ENCODE measurements at places on chromosomes 5 and 9.

DNA sequence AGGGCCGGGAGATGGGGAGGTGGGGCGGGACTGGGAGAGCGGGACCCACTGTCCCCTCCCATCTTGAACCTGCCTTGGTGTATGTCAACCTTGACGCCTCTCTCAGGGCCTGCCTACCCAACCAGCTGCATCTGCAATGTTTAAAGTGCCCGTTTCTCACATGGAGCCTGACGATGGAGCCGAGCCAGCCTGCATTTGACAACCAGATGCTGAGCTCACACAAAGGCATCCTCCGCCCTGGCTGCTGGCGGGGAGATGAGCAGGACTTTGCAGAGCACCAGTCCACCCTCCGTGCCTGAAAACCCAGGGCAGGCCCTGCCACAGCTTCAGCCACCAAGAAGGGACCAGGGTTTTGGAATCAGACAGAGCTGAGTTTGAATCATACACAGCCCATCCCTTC lies 141.1 kb upstream of the SMIM23 start:
- no peak for DNase-seq

- no peak for DNase-seq
These were observed 13.7 kb downstream of the EHMT1 start for GRCh38 chr9:137632230-137633161.

- no peak for DNase-seq
These were observed 255.3 kb downstream of the KIF4B start for GRCh38 chr5:155268770-155269425.

GRCh38 chr5:163310997-163311396 lies 126.4 kb upstream of the CCNG1 start:
- no peak for DNase-seq

- DNase-seq: no peak
These were observed 31.4 kb downstream of the CAMK2A start for GRCh38 chr5:150258130-150258529.

GRCh38 chr5:5141625-5142525 lies 1.7 kb downstream of the ADAMTS16 start:
- peak; percentile 71 for DNase-seq

DNA sequence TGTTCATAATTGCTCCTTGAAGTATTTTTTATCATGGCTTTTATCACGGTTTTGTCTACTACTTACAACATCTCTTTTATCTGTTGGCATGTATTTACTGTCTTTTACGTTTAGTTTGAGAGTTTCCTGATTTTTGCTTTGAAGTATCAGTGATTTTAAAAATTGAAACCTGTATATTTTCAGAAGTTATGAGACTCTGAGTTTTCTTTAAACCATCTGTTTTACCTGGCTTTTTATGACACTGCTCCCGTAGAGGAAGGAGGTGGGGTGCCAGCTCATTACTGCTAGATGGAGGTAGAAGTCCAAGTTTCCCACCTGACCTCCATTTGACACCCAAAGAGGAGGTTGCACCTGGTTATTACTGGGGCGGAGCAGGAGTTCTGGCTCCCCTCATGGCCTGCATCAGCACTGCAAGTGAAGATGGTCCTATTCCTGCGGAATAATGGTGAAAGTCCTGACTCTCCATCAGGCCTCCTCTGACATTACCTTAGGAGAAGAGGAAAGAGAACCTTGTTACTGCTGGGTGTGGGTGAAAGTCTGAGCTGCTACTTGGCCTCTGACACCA lies 10.0 kb upstream of the ZNF131 start:
- DNase-seq: no peak

- DNase-seq: no peak
These were observed 4.5 kb upstream of the POU4F3 start for GRCh38 chr5:146334074-146334533.

DNA sequence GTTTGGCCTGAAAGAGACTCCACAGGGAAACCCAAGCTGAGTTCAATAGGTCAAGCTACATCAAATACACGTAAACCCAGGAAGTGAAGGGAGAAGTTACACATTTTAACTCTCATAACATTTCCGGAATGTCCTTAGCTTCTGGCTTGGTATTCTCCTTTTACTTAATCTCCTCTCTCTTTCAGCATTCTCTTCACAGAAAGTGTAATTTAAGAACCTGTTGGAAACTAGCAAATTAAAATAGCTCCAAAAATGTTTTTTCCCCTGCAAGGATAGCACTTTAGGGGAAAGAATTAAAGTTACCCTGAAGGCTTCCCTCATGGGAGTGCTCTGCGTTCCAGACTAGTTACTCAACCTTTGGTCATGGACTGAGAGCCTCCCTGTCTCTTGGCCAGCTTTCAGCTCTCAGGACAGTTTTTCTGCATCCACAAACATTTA lies 292.7 kb upstream of the TARS1 start:
- peak; percentile 56 for DNase-seq

- DNase-seq: peak; percentile 21
These were observed at the start of gene MEF2C for GRCh38 chr5:88883059-88883835. MEF2C (minus strand) TSS chr5:88883184; CDS start chr5:88823788, 59,396 bp downstream.

DNA sequence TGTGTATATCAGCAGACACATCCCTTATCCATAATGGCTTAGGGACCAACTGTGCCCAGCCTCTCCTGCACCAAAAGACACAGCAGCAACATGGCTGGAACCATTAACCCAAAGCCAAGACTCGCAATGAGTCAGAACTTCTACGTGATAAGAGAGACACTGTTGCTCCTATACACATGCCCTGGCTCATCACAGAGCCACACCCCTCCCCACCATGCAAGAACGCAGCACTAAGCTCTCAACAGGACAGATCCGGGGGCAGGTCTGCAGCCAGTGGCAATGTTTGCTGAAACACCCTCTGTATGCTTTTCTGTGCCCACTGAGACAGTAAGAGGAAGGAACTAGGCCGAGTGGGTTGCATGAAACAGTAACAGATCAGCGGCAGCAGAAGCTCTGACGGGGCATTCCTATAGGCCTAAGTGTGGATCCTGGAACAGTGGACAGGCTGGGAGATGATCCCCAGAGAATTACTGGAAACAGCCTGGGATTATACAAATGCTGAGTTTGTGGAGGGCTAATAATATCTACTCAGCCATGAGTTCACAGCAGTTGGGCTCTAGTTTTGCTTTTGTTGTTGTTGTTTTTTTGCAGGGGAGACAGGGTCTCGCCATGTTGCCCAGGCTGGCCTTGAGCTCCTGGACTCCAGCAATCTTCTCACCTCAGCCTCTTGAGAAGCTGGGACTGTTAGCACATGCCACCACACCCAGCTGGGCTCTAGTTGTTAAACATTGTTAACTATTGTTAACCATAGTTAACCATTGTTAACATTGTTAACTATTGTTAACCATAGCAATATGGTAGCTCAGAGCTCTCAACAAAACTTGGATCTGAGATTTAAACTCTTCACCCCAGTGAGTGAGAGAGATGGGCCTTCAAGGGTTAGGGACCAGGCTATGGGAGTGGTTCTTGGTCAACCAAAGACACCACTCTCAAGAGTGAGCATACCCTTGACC lies 41.0 kb downstream of the B4GALT1 start:
- no peak for DNase-seq

GRCh38 chr5:177405805-177406204 lies 3.6 kb downstream of the F12 start:
- DNase-seq: no peak

- DNase-seq: no peak
These were observed 211.9 kb upstream of the PAPPA start for GRCh38 chr9:115941561-115942315.

DNA sequence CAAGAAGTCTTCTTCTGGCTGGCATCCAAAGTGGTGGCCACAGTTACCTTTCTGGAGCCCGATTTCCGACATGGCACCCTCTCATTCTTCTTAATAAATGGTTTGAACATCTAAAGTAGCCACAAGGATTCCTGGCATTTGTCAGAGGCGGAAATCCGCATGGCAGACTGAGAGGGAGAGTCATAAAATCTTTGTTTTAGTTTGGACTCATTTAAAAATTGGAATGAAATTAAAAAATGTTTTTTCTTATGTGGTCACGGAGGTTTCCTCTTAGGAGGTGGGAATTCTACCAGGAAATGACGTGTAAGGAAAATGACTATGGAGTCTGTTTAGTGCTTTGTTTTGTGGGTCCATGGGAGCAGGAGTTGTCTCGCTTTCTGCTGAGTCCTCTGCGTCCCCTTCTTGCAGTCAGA lies 133.0 kb upstream of the PTCH1 start:
- DNase-seq: no peak

DNA sequence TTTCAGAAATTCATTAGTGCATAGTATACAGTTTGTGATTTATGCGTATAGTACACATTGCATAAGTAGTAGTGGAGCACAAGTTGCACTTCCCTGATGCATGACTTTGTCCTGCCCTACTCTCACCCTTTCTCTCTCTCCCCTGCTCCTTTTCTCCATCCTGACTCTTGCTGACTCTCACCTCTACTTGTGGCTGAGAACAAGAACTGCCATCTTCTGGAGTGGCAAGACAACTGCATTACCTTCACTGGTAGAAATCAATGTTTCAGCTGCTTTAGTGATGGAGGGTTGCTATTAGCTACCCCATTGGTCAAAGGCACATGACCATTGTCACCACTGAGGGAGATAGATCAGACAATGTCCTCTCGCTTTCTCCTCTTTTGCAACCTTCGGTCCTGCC lies 26.9 kb downstream of the SPEF2 start:
- no peak for DNase-seq

DNA sequence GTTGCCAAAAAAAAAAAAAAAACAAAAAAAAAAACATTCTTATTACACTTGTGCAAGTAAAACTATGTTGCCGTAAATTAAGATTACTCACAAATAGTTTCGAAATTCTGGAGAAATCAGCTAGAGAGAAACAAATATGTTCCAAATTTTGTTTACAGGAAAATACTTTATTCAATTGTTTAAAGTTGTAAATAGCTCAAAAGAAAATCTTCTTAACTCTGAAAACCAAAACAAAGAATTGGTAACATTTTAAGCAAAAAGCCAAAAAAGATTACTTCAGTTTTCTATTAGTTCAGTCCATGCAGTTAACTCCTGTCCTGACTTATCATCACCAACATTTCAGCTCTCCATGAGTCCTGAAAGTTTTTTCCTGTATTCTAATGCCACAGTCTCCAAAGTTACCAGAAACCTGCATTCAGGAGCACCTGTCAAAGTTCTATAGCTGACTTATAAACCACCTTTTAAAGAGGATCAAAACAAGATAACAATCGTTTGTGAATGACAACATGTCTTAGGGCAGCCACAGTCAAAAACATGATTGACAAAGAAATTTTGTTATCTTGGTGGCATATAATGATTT lies 194.1 kb downstream of the RANBP17 start:
- no peak for DNase-seq

- DNase-seq: no peak
These were observed 209.9 kb upstream of the DMRT1 start for GRCh38 chr9:631596-631995.

- DNase-seq: no peak
These were observed 19.9 kb downstream of the SEMA4D start for GRCh38 chr9:89477811-89478630.

DNA sequence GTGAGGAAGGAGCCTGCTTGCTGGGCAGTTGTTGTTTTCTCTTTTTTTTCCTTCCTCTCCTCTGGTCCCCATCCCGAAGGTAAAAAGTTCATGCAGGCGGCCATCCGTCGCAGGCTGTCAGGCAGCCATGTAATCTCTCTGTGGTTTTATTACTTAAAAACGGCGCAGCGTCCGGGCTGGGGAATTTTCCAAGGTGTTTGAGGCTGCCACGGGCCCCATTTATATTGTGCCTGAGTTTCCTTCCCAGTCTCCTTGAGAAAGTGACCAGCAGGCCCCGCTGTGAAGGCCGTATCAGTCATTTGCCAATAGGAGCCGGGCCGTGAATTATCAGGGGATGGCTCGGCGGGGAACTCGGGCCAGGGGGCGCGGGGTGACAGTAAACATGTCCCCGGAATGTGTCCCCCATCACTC lies 289.7 kb downstream of the PBX3 start:
- DNase-seq: no peak

GRCh38 chr5:90547072-90547536 lies 11.5 kb upstream of the ADGRV1 start:
- DNase-seq: no peak

DNA sequence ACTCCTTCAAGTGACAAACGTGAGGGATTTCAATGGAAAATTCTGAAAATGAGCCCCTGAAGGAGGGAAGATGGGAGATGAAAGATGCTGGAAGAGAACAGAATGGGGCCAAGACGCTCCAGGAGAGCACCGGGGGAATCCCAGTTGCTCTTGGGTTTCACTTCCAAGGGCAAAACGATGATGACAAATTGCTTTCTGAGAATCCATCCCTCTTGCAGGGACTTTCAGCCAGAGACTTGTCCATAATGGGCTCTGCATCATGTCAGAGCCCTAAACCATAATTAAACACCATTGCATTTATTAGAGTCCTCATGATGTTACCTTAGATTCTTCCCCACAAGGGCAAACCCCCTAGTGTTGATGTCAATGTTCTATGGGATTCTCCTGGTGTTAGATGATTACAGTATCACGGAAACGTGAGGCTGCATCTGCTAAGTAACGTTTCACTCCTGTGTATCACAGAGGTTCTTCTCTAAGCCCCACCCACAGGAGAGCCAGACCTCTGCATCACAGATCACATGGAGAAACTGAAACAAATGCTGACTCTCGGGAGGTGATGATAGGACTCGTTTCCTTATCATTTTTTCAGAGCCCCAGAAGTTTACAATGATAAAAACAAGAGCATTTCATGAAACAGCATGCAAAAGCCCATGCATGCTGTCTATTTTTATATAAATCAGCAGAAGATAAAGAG lies 114.4 kb downstream of the TENT4A start:
- DNase-seq: no peak

GRCh38 chr5:87442419-87442818 lies 29.7 kb upstream of the CCNH start:
- DNase-seq: no peak

DNA sequence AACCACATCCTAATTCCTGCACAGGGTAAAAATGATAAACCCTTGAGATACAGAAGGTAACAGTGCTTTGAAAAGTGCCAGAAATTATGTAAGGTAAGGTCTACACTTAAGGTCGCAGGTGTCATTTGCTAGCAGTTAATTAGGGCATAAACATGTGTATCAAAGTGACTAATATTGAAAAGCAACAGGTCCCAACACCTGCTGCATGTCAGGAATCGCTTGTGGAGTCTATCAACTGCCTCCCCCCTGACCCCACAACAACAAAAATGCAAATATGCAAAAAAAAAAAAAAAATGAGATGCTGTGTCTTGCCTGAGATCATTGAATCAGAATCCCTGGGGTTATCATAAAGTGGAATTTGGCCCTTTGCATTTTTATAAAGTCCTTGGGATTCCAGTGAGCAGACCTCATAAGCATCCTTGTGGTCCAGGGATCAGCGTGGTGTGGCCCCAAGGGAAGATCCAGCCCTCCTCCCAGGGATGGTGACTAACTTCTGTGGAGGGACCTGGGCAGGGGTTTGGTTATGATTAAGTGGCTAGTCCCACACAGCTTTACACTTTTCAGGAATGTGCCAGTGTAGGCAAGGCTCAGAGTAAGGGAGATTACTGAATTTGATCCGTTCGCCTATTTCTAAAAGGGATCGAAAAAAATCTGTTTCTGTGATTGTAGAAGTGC lies 92.5 kb upstream of the TNFSF8 start:
- no peak for DNase-seq

DNA sequence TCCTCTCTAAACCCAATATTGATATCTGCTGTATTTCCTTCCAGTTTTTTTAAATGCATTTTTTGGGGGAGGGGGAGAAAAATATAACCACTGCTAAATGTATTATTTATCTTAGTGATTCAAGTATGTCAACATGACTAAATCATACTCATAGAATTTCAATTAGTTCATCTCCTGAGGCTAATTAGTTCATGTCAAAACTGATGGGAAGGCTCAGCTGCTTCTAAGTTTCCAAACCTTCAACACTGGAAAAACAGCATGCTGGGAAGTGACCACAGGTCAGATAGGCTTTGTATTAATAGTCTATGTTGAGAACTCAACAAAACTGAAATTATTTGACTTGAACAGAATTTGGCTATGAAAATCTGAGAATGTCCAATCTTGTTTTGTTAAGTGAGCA lies 118.7 kb downstream of the TTLL11 start:
- DNase-seq: no peak
